ENCODE measurements at places on chromosomes 4 and X.

GRCh38 chrX:40843643-40844042, 108.3 kb upstream of the MED14 start:
- no peak for DNase-seq

- DNase-seq = no peak
These were observed 106.0 kb downstream of the IQCM start for GRCh38 chr4:149709640-149710039.

DNA sequence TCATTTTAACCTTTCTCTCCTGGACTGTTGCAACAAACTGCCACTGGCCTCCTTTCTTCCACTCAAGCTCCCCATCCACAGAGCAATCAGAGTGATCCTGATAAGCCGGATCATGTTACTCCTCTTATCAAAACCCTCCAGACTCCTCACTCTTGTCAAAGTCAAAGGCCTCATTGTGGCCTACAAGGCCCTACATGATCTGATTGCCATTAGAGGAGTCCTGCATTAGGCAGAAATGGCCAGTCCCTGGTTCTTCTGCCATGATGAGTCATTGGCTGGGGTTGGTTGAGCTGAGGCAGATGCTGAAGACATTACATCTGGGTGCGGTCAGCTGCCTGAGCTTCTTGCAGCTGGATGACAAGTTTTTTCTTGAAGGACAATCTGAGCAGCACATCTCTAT, 32.7 kb upstream of the CASK start:
- DNase-seq = no peak

- no peak for DNase-seq
These were observed 135.3 kb downstream of the CPZ start for GRCh38 chr4:8727546-8728510.

- DNase-seq = no peak
These were observed at the start of gene KLHL34 for GRCh38 chrX:21658152-21658737. Gene KLHL34, minus strand, starts transcription at chrX:21658330. Its CDS starts 542 bp downstream, at chrX:21657788.

DNA sequence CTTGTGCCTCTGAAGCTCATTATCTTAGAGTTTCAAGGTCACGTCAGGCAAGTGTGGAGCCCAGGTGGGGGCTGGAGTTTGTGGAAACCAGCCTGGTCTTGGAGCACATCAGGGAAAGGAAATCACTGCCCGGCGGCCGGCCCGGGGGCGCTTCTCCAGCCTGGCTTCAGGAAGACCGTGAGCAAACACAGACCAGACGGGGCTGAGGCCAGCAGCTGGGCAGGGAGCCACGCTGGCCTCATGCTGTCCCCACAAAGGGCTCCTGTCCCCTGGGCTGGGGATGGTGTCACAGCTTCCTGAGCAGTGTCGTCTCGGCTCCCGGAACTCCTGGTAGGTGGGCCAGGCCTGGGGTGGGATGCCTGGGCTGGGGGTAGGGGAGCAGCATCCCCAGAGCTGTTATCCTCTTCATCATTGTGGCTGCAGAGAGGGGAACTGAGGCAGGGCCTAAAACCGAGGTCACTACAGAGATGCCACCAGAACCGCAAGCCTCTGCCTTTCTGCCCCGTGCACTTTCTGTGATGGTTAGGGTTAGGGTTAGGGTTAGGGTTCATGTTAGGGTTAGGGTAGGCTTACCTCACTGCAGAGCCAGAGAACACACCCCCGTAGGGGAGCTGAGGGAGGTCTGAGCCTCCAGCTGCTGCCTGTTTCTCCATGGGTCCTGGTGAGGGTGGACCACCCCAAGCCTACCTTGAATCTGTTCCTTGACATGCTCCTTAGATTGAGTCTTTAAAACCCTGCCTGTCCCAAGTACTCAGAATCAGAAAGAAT, 77.5 kb downstream of the HTRA3 start:
- no peak for DNase-seq

DNA sequence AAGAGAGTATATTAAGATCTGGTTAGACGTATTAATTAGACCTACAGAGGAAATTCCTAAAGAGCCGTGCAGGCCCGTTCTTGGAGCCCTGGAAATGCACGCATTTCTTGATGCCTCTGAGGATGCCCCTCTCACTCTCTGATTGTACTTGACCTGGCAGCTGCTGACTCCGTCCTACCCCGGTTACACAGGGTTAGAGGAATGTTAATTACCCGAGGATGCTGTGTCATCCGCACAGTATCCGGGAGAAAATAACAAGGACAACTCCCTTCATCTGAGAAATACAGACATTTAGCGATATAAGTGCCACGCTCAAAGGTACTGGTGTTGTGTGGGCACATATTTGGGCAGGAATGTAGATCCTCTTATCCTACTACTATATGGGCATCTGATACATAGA, 404.6 kb upstream of the FAT1 start:
- peak; percentile 67 for DNase-seq

DNA sequence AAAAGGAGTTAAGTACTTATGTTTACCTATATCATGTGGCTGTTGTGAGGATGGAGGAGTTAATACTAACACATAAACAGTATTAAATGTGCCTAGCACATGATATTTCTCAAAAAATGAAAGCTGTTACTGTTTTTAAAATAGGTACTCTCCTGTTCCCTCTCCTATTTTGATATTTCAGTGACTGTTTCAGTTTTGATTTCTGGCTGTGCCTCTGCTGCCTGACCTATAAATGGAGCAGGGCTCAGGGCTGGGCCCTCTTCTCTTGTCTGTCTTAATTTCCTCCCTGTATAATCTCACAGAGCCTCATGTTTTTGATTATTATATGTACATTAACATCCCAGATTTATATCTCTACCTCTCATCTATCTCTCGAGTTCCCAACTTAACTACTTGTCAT, 93.3 kb downstream of the UGT8 start:
- no peak for DNase-seq

GRCh38 chr4:162891788-162892707, 274.6 kb downstream of the NAF1 start:
- DNase-seq = no peak

DNA sequence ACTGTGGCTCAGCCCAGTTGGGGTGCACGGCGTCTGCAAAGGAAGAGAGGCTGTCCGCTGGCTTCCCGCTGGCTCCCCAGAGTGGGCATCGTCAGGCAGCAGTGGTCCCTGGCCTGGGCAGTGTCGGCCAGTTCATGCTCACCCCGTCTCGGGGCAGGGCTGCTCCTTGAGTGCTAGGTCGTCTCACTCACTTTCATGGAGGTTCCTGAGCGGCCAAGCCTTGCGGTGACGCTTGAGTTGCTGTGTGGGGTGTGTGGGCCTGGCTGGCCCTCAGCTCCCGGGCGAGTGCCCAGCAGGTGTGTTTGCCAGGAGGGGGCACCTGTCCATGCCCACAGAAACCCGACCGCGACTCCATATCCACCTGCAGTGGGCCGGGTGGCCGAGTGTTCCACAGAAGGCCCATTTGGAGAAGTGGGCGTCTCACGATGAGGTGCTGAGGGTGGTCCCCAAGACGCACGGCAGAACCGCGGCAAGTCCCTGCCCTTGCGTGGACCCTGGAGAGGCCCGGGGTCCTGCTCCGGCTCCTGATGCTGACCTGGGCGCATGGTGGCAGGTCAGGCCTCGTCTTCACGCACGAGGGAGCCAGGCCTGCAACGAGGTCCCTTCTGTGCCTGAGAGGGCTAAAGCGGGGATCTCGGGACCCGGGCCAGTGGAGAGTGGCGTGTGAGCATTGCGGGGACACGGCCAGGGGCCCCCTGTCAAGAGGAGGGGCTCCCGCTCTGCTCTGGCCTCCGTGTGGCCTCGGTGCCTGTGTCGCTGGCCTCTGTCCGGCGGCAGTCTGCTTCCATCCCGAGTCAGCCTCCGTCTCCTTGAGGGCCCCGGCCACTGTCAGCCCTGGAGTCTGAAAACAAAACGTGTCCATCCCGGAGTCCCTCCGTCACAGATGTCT, 18.5 kb upstream of the UVSSA start:
- DNase-seq = no peak

DNA sequence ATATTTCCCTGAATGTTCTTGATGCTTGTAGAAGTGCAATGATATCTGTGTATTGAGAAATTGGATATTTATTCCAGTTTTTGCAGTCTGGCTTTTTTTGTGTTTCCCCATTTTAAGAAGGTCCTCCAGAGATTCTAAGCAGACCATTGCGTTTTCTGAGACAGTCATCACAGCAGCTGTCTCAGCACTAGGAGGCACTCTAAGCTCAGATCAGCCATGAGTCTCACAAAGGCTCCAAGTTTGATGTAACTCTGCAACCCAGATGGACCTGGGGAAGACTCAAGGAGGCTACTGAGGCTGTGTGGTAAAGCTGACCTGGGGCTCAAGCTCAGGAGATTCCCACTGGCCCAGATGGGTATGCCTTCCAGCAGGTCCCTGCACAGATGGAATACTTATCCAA, 89.3 kb upstream of the CYLC1 start:
- DNase-seq = no peak

DNA sequence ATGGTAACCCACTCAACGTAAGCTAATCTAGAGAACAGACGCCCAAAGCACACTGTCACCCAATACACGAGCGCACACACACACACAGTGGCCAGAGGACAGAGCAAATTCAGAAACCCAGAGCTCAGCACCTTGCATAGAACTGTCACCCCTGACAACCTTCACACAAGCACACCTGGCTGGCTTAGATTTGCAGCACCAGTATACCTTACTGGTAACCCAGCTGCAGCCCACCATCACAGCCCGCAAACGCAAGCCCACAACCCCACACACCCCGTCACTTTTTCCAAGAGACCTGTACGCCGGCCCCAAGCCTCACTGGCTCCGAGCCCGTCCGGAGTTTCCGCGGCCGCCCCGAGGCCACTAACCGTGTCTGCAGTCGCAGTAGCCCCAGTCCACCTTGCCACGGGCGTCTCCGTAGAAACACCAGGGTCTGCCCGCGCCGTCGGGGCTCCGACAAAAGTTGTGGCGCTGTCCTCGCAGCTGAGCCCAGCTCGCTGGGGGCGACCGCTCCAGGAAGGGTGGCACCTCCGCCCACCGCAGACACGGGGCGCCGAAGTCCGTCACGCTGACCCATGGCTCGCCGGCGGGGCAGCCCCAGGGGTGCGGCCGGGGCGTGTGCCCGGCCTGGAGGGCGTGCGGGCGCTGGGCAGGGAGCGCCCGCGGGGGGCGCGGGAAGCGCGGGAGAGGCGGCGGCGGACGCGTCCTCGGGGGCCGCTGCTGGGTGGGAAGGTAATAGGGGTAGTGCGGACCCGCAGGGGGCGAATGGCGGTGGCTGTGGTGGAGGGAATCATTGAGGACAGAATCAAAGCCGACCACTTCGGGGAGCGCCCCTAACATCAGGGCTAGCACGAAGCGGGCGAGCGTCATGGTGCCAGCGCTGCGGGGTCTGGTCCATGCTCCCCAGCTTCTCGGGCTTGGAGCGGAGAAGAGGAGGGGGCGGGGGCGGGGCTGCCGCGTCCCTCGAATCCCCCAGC, 664 bp downstream of the PRSS12 start:
- DNase-seq = peak; percentile 5

- DNase-seq = no peak
These were observed 82.1 kb downstream of the ALPK1 start for GRCh38 chr4:112379306-112379705.

GRCh38 chr4:18734405-18734804, 712.9 kb upstream of the LCORL start:
- DNase-seq = no peak

DNA sequence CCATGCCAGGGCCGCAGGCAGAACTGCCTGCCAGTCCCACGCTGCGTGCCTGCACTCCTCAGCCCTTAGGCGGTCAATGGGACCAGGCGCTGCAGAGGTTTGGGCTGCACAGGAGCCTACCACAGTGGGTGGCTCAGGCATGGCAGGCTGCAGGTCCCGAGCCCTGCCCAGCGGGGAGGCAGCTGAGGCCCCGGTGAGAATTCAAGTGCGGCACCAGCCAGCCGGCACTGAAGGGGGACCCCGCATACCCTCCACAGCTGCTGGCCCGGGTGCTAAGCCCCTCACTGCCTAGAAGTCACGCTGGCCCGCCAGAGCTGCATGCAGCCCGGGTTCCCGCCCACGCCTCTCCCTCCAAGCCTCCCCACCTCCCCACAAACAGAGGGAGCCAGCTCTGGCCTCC, 302.5 kb upstream of the UGT8 start:
- DNase-seq = no peak

DNA sequence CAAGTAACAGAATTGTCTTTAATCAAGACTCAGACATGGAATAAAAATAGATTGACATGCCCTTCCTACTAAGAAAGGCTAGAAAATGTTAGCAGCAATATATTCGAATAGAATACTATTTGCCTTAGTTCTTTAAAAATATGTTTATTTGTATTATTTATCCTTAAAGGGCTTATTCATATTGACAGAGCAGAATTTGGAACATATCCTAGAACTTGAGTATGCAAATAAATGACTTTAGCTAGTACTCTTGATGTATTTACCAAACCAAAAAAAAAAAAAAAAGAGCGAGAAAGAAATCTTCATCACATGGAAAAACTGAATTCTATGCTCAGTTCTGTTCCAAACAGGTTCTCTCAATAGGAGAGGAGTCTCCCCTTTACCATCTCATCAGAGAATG, 68.9 kb upstream of the PPARGC1A start:
- DNase-seq = no peak

GRCh38 chrX:101394372-101394771, 3.6 kb downstream of the RPL36A start:
- DNase-seq = no peak

- no peak for DNase-seq
These were observed 117.8 kb downstream of the EFHC2 start for GRCh38 chrX:44225667-44226066.

DNA sequence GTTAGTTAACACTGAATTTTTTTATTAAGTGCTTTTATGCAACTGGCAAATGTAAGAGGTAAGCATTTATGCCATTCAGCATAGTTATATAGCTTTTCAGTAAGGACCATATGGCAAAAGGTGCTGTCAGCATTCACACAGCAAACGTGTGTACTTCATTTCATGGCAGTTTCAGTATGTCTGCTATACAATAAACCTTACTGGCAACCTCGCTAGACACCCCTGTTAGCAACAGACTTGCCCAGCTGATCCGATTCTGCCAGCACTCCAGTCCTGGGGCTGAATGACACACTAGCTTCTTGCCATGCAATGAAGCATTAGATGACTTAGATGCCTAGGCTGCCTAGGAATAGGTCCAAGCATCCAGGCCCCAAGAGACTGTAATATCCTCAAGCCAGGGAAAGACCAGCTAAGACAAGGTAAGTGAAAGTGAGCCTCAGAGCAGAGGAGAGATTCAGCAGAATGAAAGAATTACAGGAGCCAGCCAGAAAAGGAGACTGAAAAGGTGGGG, 47.3 kb upstream of the DOCK11 start:
- no peak for DNase-seq

- no peak for DNase-seq
These were observed 7.2 kb downstream of the IBSP start for GRCh38 chr4:87806520-87806919.

DNA sequence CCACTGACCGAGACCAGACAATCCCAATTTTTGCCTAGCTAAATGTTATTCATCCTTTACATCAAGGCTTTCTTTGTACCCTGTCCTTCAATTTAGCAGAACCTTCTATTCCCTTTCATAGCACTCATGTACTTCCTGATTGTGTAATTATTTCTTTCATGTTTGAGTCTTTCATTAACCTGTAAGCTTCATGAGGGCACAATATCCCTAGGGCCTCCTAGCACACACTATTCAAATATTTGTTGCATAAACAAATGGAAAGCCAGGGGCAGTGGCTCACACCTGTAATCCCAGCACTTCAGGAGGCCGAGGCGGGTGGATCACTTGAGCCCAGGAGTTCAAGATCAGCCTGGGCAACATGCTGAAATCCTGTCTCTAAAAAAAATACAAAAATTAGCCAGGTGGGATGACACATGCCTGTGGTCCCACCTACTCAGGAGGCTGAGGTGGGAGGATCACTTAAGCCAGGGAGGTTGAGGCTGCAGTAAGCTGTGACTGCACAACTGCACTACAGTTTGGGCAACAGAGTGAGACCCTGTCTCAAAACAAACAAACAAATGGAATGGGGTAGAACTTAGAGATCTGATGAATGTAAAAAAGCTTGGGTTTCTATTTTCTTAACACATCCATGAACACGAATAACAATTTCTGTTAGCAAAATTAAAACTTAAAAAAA, 59.0 kb downstream of the SAT1 start:
- DNase-seq = no peak
